ENCODE measurements at places on chromosomes 1 and 21.

- DNase-seq = peak; percentile 12
Measured at GRCh38 chr1:160428655-160429054, 28.3 kb downstream of the VANGL2 start.

DNA sequence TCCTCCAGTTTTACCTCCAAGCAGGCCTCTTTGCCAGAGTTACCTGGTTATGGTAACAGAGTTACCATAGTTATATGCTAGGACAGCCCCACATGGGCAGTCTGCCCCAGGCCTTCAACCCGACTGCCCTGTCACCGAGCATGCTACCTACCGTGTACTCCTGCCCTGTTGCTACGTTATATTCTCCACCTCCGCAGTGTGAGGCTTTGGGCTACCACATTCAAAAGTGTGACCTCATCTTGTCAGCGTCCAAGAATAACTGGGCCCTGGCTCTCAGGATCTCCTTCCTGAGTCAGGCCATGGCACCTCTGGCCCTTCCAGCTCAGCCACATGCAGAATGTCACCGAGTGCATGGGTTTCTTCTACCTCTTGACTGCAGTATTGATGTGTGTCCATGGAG, 8.9 kb downstream of the MAPKAPK2 start:
- DNase-seq = peak; percentile 54

GRCh38 chr21:44931137-44931500, 8.7 kb upstream of the SLX9 start:
- no peak for DNase-seq

- peak; percentile 80 for DNase-seq
Measured at GRCh38 chr1:234611225-234611846, 1.4 kb upstream of the IRF2BP2 start.

- no peak for DNase-seq
Measured at GRCh38 chr1:20983297-20983889, 193.3 kb downstream of the EIF4G3 start.

DNA sequence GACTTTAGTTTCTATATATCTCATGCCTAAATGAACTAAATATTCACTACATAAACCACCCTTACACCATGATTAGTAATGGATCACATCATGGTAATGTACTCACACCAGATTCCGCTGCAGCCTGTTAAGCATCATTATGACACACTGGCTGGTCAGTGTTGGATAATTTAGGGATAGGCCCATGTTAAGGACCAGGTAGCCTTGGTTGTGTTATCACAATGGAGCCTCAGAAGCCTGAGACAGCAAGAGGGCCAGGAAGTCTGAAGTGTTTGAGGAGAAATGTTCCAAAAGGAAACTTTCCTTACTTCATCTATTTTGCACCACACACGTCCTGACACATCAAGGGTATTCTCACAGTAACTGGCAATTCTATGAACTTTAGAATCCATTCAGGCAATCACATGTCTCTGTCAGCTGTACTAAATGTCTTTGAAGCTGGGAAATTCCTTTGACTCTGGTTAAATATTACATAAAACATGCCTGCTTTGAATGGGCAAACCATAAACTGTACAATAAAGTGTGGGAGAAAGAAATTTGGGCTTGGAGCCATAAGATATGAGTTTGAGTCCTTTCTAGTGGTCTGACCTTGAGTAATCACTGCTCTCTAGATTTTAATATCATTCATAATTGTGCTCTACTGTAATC, 105.3 kb upstream of the DPT start:
- no peak for DNase-seq

GRCh38 chr1:160739098-160739511, at the start of gene SLAMF7:
SLAMF7 (plus strand) TSS chr1:160739247; CDS start chr1:160739302, 55 bp downstream.
- no peak for DNase-seq

GRCh38 chr1:204344665-204345355, 14.9 kb downstream of the PLEKHA6 start:
- no peak for DNase-seq

- DNase-seq = no peak
Measured at GRCh38 chr21:32413015-32413504, 554 bp downstream of the EVA1C start.

DNA sequence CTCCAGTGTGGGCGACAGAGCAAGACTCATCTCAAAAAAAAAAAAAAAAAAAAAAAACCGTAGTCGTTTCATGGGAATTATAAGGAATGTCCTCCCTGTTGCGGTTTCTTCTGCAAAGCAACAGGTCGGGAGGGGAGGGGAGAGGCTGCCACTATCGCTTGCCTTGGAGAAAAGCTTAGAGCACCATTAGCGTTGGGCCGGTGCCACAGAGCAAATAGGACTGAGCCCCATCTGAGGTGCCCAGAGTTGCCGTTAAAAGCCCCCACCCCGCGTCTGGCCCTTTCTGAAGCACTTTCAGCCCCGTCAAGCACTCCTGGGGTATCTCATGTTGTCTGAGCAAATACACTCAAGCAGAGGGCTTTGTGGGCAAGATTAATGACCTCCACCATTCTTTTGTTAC, 2.2 kb downstream of the RIPPLY3 start:
- no peak for DNase-seq

DNA sequence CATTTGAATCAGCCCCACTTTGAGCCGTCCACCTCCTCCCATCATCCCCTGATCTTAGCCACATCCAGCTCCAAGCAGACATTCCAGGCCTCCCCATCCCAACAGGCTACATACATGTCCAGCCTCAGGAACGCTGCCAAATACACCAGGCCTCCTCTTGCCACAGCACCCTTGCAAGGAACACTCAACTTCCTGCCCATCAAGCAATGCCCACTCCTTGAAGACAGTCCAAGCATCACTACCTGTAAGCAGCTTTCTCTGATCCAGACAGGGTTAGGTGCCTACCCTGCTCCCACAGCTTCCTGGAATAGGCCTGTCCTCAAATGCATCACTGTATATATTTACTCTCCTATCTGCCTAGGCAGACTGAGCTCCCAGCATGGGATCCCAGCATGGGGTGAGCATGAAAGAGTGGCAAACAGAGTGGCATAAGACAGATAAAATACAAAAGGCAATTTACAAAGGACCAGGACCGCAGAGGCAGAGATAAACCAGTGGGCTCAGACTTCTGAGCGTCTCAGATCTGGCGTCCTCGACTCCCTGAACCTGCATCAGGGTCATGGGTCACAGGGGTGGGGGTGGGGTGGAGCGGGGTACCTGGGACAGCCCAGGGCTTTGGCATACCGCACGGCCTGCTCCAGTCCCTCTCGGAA, 816 bp downstream of the HYI start:
- DNase-seq = peak; percentile 50

GRCh38 chr1:35505911-35506798, 51.0 kb downstream of the KIAA0319L start:
- DNase-seq = peak; percentile 93

DNA sequence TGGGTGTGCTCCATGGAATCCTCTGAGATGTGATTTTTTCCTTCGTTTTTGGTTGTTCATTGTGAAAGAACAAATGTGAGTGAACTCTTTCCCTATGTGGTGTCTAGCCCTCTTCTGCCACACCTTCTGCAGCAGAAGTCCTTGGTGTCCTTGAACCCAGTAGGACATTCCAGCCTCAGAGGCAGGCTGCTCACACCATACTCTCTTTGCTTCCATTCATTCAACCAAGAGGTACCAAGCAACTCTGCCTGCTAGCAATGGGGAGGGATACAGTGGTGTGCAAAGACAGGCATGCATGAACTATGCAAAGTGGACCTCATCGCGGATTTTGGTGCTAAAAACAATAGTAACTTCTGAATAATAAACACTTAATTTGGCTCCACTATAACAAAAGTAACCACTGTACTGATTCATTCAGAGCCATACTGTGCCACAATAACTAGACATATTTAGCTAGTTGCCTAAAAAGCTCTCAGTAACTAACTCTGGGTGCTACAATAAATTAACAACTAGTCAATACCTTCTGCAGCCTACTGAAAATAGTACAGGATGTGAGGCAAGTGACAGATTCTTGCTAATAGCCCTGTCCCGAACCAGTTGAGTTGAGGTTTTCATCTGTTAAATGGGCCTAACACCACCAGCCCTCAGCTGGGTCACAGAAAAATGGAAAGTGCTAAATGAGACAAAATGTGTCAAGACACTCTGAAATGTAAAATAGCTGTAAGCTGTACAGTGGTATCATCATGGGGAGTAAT, 155.4 kb downstream of the SLC45A1 start:
- DNase-seq = no peak

- no peak for DNase-seq
Measured at GRCh38 chr1:8267307-8267706, 50.6 kb upstream of the SLC45A1 start.

DNA sequence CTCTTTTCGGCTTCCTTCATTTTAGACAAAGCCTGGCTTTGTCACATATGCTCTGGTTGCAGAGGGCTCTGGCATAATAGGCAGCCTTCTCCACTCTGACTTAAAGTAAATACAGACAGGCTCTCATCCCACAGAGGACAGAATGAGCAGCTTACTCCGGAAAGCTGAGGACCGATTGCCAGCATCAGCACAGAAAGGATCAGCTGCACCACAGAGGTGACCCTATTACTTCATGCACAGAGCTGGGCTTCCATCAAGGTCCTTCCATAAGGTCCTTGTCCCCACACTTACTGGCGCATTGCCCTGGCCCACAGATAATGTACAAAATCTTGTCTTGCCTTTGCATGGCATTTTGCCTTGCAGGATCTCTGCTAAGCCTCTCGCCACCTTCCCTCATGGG, 67.6 kb downstream of the SEC16B start:
- DNase-seq = no peak

DNA sequence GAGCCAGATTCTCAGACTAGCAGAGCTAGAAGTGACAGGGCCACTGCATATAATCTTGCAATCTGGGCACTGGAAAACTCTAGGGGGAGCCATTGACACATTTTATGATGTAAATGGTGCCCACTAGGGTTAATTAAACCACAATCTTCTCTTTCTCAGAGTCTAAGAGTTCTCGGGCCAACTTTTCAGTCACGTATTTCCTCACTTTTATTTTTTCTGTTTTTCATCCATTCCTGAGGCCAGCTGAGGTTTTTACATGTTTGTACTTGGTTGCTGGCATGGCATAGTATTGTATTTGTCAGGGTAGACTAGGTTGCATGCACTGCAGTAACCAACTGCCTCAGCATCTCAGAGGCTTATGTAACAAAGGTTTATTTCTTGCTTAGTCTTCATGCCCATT, 138.2 kb downstream of the ZNF326 start:
- DNase-seq = peak; percentile 1

DNA sequence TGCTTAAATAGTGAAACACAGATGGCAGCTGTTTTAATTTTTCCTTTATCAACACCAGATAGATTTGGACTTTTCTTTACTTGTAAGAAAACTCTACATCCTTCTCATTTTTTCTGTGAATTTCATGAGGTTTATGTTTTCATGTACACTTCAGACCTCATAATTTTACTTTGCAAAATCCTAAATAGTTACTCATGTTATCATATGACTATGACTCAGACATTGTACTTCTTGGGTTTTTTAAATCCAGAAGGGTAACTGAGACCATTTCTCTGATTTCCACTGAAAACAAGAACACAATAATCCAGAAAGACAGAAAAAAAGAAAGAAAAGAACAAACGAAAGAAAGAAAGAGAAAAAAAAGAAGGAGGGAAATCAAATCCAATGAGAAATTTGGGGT, 1021.6 kb downstream of the NCAM2 start:
- no peak for DNase-seq

- DNase-seq = no peak
Measured at GRCh38 chr1:28983509-28984310, 69.3 kb downstream of the EPB41 start.

- no peak for DNase-seq
Measured at GRCh38 chr1:30892671-30893073, 15.9 kb downstream of the SDC3 start.

GRCh38 chr1:97033949-97034348, 312.4 kb downstream of the PTBP2 start:
- no peak for DNase-seq

DNA sequence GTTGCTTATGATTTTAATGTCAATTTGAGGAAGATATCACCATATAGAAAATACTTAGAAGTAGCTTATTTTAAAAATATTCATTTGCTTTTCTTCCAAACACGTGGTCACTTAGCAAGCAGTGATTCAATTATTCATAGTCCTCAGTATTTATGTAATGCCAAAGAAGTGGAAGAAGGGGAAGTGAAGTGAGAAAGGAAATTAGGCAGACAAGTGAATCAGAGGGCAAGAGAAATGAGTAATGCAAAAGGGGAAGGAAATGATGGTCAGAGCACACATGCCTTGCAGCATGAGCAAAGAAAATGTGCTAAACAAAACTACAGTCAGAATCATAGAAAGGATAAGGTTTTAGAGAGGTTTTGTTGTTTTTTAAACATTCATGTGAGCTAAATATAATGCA, 31.8 kb downstream of the SDCCAG8 start:
- DNase-seq = peak; percentile 82

DNA sequence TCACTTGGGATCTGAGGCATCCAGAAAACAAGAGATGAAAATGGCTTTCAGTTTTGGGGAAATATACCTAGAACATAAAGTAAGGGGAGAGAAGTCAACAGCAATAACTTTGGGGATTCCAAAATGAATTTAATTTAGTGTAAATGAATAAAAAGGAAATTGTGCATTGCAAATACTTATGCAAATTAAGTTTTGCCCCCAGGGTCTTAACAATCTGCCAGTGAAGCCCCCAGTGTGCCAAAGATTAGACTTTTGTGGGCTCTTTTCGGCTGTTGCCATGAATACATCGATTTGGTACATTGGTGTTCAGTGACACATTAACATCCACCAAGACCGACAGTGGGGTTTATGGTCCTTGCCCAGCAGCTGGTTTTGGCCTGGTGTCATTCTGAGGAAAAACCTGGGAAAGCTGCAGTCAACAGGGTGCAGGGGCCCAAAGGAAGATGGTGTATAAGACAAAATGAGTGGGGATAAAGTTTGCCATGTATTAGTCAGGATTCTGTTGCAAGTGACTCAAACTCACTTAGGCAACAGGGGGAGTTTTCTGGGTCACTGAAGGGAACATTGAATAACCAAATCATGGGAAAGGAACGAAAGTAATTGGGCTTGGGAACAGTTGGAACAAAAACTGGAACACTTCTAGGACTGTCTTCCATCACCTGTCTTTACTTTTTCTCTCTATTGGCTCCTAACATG, 30.2 kb upstream of the IGSF3 start:
- no peak for DNase-seq

GRCh38 chr1:27405074-27405473, 12.7 kb downstream of the GPR3 start:
- no peak for DNase-seq

DNA sequence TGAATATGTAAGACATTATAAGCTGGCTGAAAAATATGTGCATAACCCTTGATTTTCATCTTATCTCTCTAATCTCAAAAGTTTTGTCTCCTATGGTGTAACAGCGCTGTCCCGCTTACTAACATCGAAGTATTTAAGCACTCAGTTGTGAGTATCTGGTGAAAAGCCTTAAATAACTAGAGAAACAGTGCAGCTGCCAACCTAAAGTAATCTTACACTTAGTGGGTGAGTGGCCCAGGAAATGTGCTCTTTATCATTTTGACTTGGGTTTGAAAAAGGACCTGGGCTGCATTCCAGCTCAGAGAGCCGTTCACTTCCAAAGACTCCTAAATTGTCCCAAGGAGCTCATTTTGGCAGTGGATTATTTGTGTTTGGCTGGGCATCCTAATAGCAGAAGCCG, 225.9 kb downstream of the SPATA17 start:
- no peak for DNase-seq

GRCh38 chr1:57799490-57800115, 375.7 kb upstream of the DAB1 start:
- no peak for DNase-seq

Data from HFFc6 (cell line).